Amygdala (tissue), 56 donors: ENCODE measurements at places on chromosomes 13 and 19.

DNA sequence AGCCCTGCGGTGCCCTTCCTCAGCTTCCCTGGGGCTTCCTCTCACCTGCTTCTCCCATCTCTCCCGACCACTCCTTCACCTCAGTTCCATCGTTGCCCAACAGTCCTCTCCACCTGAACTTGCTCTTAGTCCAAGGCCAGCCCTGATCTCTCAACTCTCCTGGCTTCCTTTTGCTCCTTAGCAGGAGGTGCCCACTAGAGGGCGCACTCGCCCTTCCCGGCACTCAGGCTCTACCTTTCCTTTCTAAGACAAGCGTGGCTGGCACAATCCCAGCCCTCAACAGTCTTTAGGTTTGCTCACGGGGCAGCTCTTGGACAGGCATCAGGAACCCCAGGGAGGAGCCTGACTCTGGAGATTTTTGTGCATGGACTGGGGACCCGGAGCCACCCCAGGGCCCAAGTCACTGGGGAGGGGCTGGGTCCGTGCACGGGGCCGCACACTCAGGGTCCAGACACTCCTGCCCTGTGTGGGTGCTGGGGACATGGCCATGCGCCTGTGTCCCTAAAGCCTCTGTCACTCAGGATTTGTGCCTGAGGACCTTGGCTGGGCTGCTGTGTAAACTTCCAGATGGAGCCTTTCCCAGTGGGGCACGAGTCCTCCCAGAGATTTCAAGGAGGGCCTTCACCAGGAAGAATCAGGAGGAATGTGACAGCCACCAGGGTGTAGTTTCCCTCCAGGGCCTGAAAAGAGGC lies 12.1 kb upstream of the CEACAM8 start:
- DNase-seq, result no peak

DNA sequence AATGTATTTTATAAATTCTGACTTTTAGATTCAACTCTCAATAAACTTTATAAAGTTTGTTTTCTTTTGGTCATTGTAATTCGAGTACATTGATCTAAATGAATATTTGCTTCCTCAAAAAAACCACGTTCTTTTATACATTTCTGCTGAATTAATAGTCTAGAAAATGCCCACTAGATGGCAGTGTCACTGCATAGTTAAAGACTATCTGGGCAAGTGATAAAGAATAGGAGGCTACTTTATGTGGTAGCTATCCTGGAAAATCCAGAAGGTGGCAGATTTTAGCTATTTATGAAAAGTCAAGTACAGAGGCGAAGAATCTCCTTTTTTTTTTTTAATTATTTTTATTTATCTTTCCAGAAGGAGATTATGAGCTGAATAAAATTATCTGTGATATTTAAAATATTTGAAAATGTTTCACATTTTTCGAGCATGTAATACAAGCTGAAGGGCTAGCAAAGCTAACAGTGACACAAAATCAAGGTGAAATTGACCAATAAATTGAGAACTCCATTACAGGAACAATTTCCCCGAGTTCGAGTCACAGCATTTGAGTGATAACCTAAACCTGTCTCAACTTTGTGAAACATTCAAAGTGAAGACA lies 221.8 kb downstream of the OLFM4 start:
- no peak for DNase-seq

DNA sequence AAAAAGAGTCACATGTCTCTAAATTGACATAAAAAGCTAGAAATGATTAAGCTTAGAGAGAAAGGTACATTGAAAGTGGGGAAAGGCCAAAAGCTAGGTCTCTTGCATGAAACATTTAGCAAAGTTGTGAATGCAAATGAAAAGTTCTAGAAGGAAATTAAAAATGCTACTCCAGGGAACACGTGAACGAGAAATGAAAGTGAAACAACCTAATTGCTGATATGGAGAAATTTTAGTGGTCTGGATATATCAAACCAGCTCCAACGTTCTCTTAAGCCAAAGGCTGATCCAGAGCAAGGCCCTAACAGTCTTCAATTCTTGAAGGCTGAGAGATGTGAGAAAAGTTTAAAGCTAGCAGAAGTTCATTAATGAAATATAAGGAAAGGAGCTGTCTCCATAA lies 419.8 kb downstream of the SLITRK6 start:
- DNase-seq, result no peak

GRCh38 chr13:33351319-33351718 lies 65.8 kb upstream of the STARD13 start:
- DNase-seq, result no peak

- no peak for DNase-seq
Observed at GRCh38 chr13:102812611-102813287, 13.8 kb downstream of the BIVM start.
